ENCODE measurements at places on chromosomes 3 and 15. TPM values are rescaled to one million over a fixed set of nuclear protein-coding genes. Genes with fewer than 3 reads are reported as not detected.

The SV2B gene
- 276 TPM for total RNA-seq

DNA sequence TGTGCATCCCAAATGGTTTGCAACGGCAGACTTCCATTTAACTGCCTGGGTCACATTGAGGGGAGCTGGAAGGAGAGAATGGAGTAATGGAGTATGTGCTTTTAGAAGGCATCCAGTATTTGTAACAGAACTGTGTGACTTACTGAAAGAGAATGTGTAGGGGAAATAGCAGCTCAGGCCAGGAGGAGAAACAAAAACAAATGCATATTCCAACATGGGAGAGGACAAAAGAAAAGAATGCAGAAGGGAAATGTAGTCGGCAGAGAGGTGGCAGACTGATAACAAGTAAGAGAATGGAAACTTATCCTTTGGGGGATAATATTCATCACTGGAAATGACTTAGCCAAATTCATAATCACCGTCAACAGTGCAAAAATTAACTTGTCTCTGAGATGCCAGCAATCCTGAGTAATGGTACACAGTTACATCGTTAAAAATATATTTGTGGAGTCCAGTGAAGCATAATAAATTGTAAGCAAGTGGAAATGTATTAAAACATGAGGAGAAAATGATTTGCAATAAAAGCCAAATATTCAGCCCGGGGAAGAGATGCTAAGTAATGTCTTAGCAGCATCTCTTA, 294.9 kb upstream of the SGO1 start:
- no peak for DNase-seq

DNA sequence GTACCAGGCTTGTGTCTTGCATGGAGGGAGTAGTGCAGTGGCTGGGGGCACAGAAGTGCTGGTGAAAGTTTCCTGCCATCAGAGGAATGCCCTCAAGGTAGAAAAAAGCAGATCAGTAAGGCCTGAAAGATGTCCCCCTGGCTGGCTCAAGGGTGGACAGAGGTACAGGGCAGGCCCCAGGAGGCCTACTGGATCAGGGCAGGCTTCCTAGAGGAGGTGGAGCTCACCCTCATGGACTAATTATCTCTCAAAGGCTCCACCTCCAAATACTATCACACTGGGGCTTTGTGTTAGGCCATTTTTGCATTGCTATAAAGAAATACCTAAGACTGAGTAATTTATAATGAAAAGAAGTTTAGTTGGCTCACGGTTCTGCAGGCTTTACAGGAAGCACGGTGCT, 7.8 kb downstream of the SPSB4 start:
- no peak for DNase-seq

GRCh38 chr15:75673426-75674235, 25.9 kb downstream of the SNX33 start:
- no peak for DNase-seq

GRCh38 chr3:37700466-37701248, 161.0 kb upstream of the CTDSPL start:
- no peak for DNase-seq

- DNase-seq: no peak
Measured at GRCh38 chr3:94241986-94242385, 179.1 kb downstream of the NSUN3 start.

GRCh38 chr15:65054333-65055200, 9.4 kb downstream of the SLC51B start:
- peak; percentile 84 for DNase-seq

DNA sequence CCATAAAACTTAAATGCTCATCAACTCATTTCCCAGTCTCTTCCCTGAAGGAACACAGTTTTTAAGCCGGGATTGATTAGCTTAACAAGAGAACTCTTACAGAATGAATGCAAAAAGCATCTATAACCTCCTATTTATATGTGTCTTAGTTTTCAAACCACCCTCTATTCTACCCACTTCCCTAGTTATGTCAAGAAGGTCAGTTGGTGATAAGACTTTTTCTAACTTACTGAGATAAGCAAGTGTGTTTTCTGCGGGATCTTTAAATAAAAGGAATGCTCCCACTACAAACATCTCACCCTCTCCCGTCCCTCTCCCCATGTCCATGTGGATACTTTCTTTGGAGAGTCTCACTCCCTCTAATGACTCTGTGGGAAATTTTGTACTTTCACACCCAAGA, 218.5 kb downstream of the SV2B start:
- no peak for DNase-seq

Data from dorsolateral prefrontal cortex (tissue), 122 donors.